CD14-positive monocyte (primary cell): ENCODE measurements at places on chromosomes 2 and 18. TPM values are rescaled to one million over a fixed set of nuclear protein-coding genes. Genes with fewer than 3 reads are reported as not detected.
A peak's percentile ranks its signal among the peaks of the same experiment; 100 is the strongest.

Gene LYG2
- polyA plus RNA-seq: not detected in 2 replicates

Gene TMEM37
- polyA plus RNA-seq: not detected

- no peaks in the 10 kb centered on the region for H3K4me1 ChIP-seq
- no peak overlapping the region for H3K27ac ChIP-seq
- H3K4me3 ChIP-seq: no peak overlapping the region
- DNase-seq: peak; percentile 44
- H3K27me3 ChIP-seq: no peaks in the 10 kb centered on the region
These were observed 77.9 kb downstream of the DTNA start for GRCh38 chr18:34787931-34788532.

DNA sequence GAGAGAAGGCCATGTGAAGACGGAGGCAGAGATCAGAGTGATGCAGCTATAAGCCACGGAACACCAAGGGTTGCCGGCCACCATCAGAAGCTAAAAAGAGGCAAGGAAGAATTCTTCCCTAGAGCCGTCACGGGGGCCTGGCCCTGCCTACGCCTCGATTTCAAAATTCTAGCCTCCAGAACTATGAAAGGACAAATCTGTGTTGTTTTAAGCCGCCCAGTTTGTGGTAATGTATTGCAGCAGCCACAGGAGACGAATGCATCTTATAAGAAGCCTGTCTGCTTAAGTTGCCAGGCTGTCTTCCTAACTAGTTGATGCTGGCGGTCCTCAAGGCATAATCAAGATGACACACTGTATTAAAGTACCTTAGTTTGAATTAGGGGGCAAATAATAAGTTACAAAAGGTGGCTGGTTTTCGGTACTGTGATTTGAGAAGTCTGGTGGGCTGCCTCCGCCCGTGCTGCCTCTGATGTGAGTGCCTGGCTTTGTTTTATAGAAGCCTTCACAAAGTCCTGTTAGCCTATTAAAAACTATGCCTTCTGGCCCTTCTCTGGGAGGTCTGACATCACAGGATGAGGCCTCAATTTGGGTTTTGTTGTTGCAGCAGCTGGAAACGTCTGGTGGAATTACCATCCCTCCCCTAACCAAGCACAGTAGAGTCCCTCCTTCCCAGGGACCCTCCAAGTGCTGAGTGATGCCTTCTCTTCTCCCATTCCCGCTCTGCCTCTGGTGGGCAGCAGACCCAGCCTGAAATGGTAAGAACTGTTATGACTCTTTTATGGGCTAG lies 53.6 kb downstream of the SRD5A2 start:
- no peak overlapping the region for H3K4me3 ChIP-seq
- no peak overlapping the region for H3K27ac ChIP-seq
- no peak for DNase-seq
- no peaks in the 10 kb centered on the region for H3K36me3 ChIP-seq
- no peaks in the 10 kb centered on the region for H3K4me1 ChIP-seq
- H3K27me3 ChIP-seq: no peaks in the 10 kb centered on the region

DNA sequence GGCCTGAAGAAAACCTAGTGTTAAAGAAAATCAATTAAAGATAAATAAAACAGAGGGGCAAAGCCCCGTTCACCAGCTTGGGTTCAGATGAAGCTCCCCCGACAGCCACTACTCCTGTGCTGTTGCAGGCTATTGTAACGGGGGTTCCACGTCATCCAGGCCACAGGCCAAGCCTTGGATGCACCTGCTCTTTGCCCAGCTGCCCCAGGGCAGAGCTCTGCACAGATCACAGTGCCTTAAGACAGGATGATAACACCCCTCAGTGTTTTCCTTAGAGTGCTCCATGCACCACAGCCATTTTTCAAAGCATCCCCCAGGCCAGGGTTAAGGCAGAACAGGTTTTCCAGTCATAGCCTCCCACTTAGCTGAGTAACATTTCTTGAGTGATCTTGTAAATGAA lies 32.0 kb downstream of the FASTKD2 start:
- no peaks in the 10 kb centered on the region for H3K27me3 ChIP-seq
- peak overlapping the region; percentile 62 for H3K27ac ChIP-seq
- peaks cover 42% of the 10 kb centered on the region for H3K4me1 ChIP-seq
- DNase-seq: no peak
- H3K36me3 ChIP-seq: peaks cover 12% of the 10 kb centered on the region
- no peak overlapping the region for H3K4me3 ChIP-seq

- H3K4me1 ChIP-seq: no peaks in the 10 kb centered on the region
- no peak for DNase-seq
- no peaks in the 10 kb centered on the region for H3K36me3 ChIP-seq
- no peak overlapping the region for H3K27ac ChIP-seq
These were observed 31.2 kb downstream of the ITGB6 start for GRCh38 chr2:160168878-160169277.

- H3K27ac ChIP-seq: no peak overlapping the region
- H3K4me3 ChIP-seq: no peak overlapping the region
- no peaks in the 10 kb centered on the region for H3K27me3 ChIP-seq
- no peaks in the 10 kb centered on the region for H3K36me3 ChIP-seq
- H3K4me1 ChIP-seq: peaks cover under 1% of the 10 kb centered on the region
- DNase-seq: no peak
These were observed 54.5 kb downstream of the MEIS1 start for GRCh38 chr2:66489436-66489835.

- H3K27ac ChIP-seq: no peak overlapping the region
- H3K4me1 ChIP-seq: peaks cover 2% of the 10 kb centered on the region
- no peak overlapping the region for H3K4me3 ChIP-seq
- DNase-seq: no peak
These were observed 749.5 kb downstream of the RNF144A start for GRCh38 chr2:7666596-7667259.
